Astrocyte (in vitro differentiated cells and primary cell): ENCODE measurements at places on chromosomes 7 and 10. TPM values are rescaled to one million over a fixed set of nuclear protein-coding genes. Genes with fewer than 3 reads are reported as not detected.

DNAJC30 gene
- 10.5 and 11.0 TPM in 2 replicates for total RNA-seq

SPDYE1 gene
- total RNA-seq = not detected in 2 replicates

PPP1R9A gene
- total RNA-seq = 5.1 and 7.5 TPM in 2 replicates

NOC3L gene
- total RNA-seq = 20.2 and 21.6 TPM in 2 replicates

LOXL4 gene
- total RNA-seq = 26.6 and 41.2 TPM in 2 replicates

NUTM2E gene
- 0.50 TPM in 1 of 2 replicates, not detected in the other for total RNA-seq

GRCh38 chr7:78254726-78255055 is 456.1 kb downstream of the PHTF2 start:
- H3K27me3 ChIP-seq = no peaks in the 10 kb centered on the region
- no peaks in the 10 kb centered on the region for H3K36me3 ChIP-seq
- no peak overlapping the region for H3K27ac ChIP-seq
- DNase-seq = no peak

- H3K27ac ChIP-seq = no peak overlapping the region
- H3K27me3 ChIP-seq = no peaks in the 10 kb centered on the region
- H3K4me1 ChIP-seq = no peaks in the 10 kb centered on the region
- no peak overlapping the region for H3K4me3 ChIP-seq
- no peak for DNase-seq
These were observed 185.6 kb downstream of the ANK3 start for GRCh38 chr10:60203993-60204618.

GRCh38 chr7:5348134-5349004 is 65.6 kb downstream of the SLC29A4 start:
- no peak overlapping the region for H3K27ac ChIP-seq
- H3K27me3 ChIP-seq = no peaks in the 10 kb centered on the region
- no peak for DNase-seq
- no peak overlapping the region for H3K4me3 ChIP-seq
- peaks cover 12% of the 10 kb centered on the region for H3K36me3 ChIP-seq

GRCh38 chr7:86939197-86939814 is 120.1 kb downstream of the ELAPOR2 start:
- no peaks in the 10 kb centered on the region for H3K36me3 ChIP-seq
- no peak overlapping the region for H3K27ac ChIP-seq
- H3K27me3 ChIP-seq = no peaks in the 10 kb centered on the region
- H3K4me3 ChIP-seq = no peak overlapping the region

GRCh38 chr7:48424731-48425130 is 253.5 kb downstream of the ABCA13 start:
- no peak for DNase-seq
- H3K27me3 ChIP-seq = no peaks in the 10 kb centered on the region

GRCh38 chr10:23917251-23917840 is 291.6 kb upstream of the KIAA1217 start:
- no peaks in the 10 kb centered on the region for H3K27me3 ChIP-seq
- no peak for DNase-seq
- H3K27ac ChIP-seq = no peak overlapping the region
- H3K4me3 ChIP-seq = no peak overlapping the region
- no peaks in the 10 kb centered on the region for H3K4me1 ChIP-seq

DNA sequence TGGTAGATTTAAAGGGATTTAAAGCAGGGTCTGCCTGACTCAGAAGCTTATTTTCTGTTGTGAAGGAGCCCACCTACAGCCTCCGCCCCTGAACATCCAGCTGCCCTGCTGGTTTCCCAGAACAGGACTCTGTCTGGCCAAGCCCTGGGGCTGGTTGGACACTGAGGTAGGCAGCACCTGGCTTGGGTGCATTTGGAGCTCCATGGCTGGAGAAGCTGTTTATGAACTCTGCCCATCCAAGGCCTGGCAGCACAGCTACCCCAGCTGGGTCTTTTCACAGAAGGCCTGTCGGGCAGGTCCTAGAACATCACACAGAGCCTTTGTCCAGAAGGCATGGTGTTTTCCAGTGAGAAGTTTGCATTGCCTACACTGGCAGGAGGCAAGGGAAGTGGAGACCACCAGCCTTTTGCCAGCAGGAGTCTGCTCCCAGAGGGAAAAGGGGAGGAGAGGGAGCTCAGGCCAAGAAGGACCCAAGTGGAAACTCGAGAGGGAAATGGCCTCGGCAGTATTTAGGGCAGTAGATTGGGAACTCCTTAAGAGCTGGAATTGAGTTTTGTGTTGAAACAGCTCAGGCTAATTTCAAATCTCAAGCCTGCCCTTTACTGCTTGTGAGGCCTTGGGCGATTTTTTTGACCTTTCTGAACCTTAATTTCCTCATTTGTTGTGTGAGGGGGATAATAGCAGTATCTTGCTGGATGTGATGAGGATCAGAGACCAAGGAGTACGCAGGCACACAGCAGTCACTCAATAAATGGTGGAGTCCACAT is 12.3 kb upstream of the PDCD4 start:
- no peak overlapping the region for H3K27ac ChIP-seq
- H3K4me3 ChIP-seq = no peak overlapping the region
- no peaks in the 10 kb centered on the region for H3K4me1 ChIP-seq
- no peaks in the 10 kb centered on the region for H3K36me3 ChIP-seq
- DNase-seq = no peak

- no peak within 1 kb of the TSS for H3K27ac ChIP-seq
- peaks cover 15% of the 10 kb centered on the region for H3K27me3 ChIP-seq
- peak within 1 kb of the TSS; percentile 77 for H3K4me3 ChIP-seq
- no peaks in the 10 kb centered on the region for H3K36me3 ChIP-seq
These were observed at the start of gene PTPRZ1 for GRCh38 chr7:121872831-121873288. Gene PTPRZ1 (plus strand): TSS chr7:121873161. CDS start chr7:121873500, 339 bp downstream.

DNA sequence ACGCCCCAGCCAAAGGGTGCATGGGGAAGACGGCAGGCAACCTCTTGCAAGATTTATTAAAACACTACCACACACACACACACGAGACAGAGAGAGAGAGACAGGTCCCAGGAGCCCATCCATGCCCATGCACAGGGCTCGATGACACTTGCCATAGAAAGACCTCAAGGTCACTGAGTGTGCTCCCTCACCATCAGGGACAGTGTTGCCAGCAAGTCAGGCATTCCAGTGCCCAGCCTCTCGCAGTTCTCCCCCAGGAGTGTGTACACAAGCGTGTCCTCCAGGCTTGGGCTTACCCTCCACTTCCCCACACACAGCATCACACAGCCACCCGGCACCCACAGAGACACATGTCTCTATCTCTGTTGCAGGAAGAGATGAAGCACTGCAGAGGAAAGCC is 46.8 kb upstream of the SLF2 start:
- DNase-seq = no peak
- no peaks in the 10 kb centered on the region for H3K4me1 ChIP-seq

GRCh38 chr7:27080844-27081436 is 14.9 kb downstream of the HOXA1 start:
- no peaks in the 10 kb centered on the region for H3K27me3 ChIP-seq
- H3K4me3 ChIP-seq = no peak overlapping the region
- no peaks in the 10 kb centered on the region for H3K4me1 ChIP-seq
- H3K27ac ChIP-seq = no peak overlapping the region
- no peaks in the 10 kb centered on the region for H3K36me3 ChIP-seq
- DNase-seq = peak; percentile 22
